NCI-H187 treated with DMSO at 0.1 percent for 48 hours (cell line): ENCODE measurements at places on chromosomes 3 and 15.

DNA sequence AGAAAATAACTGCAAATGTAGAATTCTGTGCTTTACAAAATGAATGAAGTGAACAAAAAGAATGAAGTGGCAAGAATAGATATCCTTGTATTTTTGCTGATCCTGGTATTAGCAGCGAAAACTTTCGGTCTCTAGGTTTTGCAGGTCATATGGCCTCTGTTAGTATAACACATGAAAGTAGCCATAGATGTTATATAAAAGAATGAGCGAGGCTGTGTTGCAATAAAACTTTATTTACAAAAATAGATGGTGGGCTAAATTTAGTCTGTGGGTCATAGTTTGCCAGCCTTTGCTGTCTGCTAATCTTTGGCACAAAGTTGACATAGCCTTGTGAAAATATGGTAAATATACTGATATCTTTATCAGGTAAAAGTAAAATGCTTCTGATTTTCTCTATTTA, 35.2 kb downstream of the SEC22A start:
- no peak for DNase-seq

DNA sequence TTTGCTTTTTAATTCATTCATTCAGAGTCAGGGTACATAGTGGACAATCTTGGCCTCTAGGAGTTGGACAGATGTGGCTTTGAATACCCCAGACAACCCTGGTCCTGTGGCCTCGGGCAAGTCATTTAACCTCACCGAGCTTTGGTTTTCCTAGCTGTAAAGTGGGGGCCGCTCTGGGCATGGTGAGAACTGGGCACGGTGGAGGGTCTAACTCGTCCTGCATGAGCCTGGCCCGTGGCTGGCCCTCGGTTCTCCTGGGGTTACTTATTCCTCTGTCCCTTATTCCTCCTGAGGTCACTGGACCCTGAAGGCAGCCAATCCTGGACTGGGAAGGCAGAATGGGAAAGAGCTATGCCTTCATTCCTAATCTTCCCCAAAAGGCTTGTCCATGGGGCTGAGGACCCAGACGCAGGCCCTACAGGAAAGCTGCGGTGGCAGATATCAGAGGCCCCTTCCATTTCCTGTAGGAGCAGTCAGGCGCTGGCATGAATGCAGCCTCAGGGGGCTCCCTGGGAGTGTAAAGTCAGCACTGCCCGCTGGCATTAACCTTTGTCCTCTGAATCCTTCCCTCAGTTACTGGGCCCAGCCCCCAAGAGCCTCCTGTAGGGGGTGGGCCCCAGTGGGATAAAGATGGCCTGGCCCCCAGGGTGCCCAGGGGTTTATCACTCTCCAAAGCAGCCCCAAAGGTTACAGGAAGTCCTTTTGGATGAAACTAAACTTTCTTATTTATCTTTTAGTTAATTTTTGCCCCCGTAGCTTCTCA, 17.9 kb upstream of the SEC13 start:
- DNase-seq: no peak

DNA sequence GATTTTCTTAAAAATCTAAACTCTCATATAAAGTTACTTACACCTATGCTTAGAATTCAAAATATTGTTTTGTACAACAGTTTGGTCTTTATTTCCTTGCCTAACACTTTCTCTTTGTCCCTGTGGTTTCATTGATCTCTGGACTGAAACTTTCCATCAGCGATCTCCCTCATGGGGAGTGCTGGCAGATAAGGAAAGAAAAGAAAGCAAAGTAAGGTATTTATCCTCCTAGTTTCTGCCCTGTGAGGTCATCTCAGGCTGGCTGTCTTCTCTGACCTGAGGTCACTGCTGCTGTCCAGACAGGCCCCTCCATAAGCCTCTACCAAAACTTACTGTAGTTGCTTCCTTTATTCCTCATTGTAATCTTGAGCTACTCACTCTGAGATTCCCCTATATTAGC, 57.9 kb upstream of the EPHA6 start:
- DNase-seq: no peak

GRCh38 chr15:83930392-83931212, 276.7 kb downstream of the ADAMTSL3 start:
- DNase-seq: no peak

DNA sequence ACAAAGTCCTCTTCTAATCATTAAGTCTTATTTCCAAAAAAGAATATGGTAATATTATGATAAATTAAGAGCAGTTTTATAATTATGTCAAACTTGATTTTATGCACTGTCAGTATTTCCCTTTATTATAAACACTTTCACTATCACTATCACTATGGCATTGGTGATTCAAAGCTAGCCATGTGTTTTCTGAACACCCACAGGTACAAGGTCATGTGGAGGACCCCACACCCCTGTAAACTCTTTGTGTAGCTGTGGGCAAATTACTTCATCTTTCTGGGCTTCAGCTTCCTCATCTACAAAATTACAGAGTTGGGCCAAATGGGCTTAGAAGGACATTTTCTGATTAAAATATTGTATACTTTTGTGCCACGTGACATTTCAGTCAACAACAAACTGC, 41.7 kb downstream of the FBXL22 start:
- DNase-seq: no peak
